CD4-positive, alpha-beta T cell treated with Interleukin-1 beta for 1 hour (primary cell): ENCODE measurements at places on chromosomes 3 and 15.

DNA sequence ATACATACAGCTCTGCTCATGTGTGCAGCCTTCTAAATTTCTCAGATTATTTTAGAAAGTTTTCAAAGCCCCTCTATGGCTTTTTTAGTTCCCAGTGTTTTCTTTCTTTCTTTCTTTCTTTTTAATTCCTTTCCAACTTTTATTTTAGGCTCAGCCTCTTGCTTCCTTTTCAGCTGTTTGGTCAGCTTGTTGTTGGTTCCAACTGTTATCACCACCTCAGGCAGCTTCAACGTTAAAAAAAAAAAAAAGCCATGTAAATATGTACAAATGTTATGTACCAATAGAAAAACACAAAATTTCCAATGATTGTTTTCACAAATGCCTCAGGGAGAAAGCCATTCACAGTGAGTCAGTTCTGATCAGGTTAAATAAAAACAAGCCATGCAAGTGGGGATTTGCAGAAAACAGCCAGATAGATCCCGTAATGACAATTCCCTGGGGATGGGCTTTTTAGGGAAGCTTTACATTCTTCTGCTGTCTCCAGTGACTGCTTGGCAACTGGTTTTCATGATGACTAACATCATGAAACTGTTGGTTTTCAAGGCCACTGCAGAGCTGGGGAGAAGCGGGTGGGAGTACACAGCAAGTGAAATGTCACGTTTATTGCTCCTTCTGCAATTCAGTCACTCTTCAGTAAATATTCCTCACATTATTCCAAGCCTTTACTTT, 908.4 kb downstream of the EPHA3 start:
- DNase-seq = no peak

DNA sequence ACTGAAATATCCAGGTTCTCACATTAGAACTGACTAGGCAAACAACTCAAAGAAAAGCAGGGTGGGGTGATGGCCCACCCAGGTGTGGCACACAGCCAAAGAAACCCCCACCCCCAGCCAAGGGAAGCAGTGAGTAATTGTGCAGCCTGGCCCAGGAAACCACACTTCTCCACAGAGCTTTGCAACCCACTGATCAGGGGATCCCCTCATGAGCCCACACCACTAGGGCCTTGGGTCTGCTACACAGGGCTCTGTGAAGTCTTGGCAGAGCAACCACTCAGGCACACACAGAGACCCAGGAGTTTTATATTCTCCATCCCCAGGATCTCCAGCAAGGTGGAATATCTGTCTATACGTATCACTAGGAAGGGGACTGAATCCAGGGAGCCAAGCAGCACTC, 22.2 kb upstream of the TRIM42 start:
- no peak for DNase-seq

- no peak for DNase-seq
These were observed 422 bp downstream of the LSAMP start for GRCh38 chr3:116444819-116445310.

DNA sequence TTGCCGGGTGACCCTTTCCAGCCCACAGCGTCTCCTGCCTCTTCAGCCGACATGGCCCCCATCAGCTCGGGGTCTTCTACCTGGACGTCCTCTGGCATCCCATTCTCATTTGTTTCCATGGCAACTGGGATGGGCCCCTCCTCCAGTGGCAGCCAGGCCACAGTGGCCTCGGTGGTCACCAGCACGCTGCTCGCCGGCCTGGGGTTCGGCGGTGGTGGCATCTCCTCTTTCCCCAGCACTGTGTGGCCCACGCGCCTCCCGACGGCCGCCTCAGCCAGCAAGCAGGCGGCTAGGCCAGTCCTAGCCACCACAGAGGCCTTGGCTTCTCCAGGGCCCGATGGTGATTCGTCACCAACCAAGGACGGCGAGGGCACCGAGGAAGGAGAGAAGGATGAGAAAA, 170.2 kb downstream of the FEZF2 start:
- no peak for DNase-seq

- no peak for DNase-seq
These were observed 157.8 kb downstream of the IL1RAP start for GRCh38 chr3:190671658-190672057.

DNA sequence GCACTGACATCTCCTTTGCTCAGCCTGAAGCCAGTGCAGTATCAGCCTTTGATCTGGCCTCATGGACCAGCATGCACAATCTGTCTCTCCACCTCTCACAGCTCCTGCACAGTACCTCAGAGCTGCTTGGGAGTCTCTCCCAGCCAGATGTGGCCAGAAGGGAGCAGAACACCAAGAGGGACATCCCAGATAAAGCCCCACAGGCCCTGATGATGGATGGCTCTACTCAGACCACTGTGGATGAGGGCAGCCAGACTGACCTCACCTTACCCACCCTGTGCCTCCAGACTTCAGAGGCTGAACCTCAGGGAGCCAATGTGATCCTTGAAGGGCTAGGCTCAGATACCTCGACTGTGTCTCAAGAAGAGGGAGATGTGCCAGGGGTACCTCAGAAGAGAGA, 44.4 kb downstream of the CDAN1 start:
- DNase-seq = no peak

- no peak for DNase-seq
These were observed 18.9 kb upstream of the ATP2B2 start for GRCh38 chr3:10524270-10524669.
